Caudate nucleus (tissue), 63 donors: ENCODE measurements at places on chromosomes 16 and 17.

DNA sequence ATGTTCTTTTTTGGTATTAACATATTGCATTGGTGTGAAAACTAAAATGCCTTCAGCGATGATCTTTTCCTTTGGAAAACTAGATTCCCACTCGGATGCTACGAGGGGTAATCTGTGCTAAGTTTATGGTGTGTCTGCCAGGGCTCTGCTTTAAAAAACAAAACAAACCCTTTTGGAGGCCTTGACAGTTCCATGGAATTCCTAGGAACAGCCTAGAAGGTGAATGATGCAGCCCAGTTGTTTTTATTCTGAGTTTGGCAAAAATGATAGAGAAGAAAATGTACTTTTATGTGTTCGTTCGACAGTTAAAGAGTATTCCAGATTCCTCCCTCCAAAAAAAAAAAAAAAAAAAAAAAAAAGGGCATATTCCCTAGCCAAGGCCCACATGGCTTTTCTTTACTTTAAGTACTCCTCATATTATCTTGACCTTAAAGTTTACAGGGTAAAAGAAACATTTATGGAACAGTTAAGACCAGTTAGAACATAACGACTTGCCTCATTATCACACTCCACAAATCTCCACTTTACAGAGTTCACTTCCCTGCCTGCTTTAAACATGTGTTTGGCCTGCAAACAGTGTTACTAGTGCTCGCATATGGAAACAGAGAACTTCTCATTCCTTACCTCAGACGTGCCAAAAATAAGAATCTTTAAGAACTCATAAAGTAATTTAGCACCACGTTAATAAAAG is 159.1 kb downstream of the WWOX start:
- DNase-seq = no peak

- no peak for DNase-seq
Measured at GRCh38 chr17:47989700-47990099, 18.8 kb downstream of the CDK5RAP3 start.

DNA sequence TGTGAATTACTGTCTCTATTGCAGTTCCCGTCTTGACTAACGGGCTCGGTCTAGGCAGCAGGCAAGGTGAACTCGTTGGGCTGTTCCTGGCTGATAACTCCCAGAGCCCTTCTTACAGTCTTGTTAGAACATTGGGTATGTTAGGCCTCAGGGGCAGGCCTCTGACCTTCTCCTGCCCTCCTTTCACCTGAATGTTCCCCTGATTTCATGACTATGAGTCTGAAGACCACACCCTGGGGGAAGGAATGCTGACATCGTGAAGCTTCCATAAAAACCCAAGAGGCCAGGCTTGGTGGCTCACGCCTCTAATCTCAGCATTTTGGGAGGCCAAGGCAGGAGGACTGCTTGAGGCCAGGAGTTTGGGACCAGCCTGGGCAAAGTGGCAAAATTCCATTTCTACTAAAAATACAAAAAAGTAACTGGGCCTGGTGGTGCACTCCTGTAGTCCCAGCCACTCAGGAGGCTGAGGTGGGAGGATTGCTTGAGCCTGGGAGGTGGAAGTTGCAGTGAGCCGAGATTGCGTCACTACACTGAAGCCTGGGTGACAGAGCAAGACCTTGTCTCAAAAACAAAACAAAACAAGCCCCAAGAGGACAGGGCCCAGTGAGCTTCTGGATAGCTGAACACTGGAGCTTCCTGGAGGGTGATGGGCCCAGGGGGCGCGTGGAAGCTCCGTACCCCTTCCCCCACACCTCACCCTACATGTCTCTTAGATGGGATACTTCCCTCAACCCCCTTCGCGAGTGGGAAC is 47.8 kb upstream of the FBXO47 start:
- no peak for DNase-seq

- DNase-seq = no peak
Measured at GRCh38 chr17:59848778-59849177, 44.0 kb downstream of the TUBD1 start.

- no peak for DNase-seq
Measured at GRCh38 chr16:84498859-84499620, 5.4 kb downstream of the MEAK7 start.

- no peak for DNase-seq
Measured at GRCh38 chr16:48611329-48612137, 1.6 kb upstream of the N4BP1 start.

GRCh38 chr17:80790021-80790765 is 201.4 kb upstream of the CHMP6 start:
- no peak for DNase-seq

GRCh38 chr17:52384695-52385094 is 226.2 kb upstream of the CA10 start:
- DNase-seq = no peak

DNA sequence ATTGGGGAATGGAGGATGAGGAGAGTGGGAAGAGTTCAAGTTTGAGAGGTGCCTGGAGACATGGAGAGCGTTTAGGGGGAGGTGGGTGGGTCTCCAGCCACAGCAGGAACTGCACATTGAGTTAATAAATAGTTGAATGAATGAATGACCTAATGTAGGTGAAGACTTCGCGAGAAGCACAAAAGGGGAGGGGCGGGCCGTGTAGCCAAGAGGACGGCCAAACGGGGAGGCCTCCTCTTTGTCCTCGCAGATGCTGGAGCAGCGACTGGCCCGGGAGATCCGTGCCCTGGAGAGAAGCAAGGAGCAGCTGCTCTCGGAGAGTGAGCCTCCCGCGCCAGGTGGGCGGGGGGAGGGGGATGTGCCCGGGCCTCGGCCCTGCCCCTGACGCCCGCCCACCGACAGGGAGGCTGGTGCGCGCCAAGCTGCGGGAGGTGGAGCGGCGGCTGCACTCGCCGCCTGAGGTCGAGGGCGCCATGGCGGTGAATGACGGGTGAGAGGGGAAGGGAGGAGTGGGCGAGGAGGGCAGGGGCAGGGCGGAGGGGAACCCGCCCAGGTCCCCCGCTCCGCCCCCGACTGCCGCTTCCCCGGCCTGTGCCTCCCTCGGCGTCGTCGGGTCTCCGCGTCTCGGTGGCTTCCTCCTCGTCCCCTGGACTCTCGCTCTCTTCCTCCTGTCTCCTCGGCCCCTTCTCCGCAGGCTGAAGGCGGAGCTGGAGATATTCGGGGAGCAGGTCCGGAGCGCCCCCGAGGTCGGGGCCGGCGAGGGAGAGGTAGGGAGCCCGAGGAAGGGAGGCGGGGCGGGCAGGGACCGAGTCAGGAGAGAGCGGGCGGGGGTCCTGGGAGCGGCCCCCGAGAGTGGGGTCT is 12.9 kb downstream of the SYCE1L start:
- no peak for DNase-seq

GRCh38 chr16:19522397-19522732 is 467 bp upstream of the GDE1 start:
- no peak for DNase-seq

GRCh38 chr17:74569020-74570003 is 2.0 kb upstream of the CD300H start:
- no peak for DNase-seq

DNA sequence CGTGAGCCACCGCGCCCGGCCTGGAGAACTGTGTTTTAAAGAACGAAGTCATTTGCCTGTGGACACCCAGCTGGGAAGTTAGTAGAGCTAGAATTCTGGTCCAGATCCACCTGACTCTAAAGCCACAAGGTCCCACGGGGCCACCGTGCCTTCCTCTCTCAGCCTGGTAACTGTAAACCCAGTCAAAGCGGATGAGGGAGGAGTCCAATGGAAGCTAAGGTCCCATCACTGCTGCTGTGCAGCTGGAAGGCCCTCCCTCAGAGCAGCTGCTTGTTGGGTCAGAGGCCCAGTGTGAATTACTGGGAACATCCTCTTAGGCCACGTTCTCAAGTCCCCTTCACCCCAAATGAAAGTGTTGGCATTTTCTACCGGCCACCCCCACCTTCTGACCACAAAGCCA is 48.8 kb upstream of the CACNG5 start:
- DNase-seq = no peak

- no peak for DNase-seq
Measured at GRCh38 chr16:2070576-2071453, 23.0 kb downstream of the TSC2 start.

- no peak for DNase-seq
Measured at GRCh38 chr16:58269526-58269925, 25.3 kb downstream of the PRSS54 start.

GRCh38 chr16:80007231-80007630 is 406.7 kb upstream of the MAF start:
- DNase-seq = no peak

DNA sequence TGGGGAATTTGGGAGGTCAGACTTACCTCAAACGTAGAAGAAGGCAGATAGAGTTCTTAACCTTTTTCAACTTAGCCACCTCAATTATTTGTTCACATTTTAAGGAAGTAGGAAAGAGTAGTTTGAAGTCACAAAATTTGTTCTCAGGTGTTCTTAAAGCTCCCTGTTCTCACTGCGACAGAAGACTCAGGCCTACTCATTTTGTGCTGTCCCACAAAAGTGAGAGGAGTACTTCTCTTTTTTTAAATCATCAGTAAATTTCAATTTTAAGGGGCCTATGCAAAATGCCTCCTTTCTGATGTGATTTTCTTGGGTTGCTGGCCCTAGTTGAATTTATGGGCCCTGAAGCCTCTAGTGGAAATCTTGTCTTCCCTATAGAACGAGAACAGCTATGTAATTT is 133.4 kb downstream of the MAP2K6 start:
- no peak for DNase-seq

DNA sequence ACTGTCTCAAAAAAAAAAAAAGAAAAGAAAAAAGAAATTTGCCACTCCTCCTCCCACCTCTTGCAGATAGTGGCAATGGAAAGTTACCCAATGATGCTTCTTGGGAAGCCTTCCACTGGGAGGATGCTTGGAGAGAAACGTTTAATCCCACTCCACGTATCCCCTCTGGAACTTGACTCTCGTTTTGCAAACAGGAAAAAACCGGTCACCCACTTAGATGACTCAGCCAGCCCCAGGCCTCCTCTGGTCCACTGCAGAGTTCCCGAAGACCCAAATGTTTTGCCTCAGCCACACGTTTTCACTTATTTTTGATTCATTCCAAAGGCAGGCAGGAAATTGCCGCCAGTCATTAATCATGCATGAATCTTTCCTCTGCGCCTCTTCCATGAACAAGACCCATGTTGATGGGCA is 9.3 kb upstream of the TNFRSF17 start:
- no peak for DNase-seq
